ENCODE measurements at places on chromosomes 5 and 9.

- DNase-seq: peak; percentile 81
Measured at GRCh38 chr5:150582241-150583109, 58.0 kb upstream of the SYNPO start.

GRCh38 chr5:17216176-17216973 lies 1.1 kb upstream of the BASP1 start:
- no peak for DNase-seq

- DNase-seq: peak; percentile 40
Measured at GRCh38 chr9:123003466-123003865, 30.0 kb upstream of the GPR21 start.

DNA sequence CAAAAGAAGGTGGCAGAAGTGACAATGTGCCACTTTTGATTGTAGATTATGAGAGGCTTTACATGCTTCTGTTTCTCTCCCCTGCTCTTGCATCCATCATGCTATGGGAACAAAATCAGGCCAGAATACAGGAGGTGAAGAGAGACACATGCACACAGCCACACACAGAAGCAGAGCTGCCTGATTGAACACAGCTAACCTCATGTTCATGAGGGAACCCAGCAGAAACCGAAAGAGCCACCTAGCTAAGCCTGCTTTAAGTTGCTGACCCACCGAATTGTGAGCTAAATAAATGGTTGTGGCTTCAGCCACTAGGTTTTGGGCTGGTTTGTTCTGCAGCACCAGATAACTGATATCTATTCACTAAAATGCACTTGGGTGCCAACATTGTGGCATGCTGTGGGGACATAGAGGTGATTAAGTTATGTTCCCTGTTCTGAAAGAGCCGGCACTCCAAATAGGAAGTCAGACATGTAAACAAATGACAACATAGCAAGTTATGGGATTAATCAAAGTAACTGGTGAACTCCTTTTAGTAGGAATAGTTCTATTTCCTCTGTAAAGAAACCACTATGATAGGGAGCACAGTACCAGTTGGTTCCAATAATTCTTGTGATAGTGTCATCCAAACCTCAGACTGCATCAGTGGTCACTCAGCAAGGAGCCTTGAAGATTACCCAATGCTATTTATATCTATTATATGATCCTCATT lies 93.6 kb upstream of the TNC start:
- DNase-seq: peak; percentile 96

- DNase-seq: peak; percentile 60
Measured at GRCh38 chr9:8872802-8873201, 1073.2 kb upstream of the DMAC1 start.

DNA sequence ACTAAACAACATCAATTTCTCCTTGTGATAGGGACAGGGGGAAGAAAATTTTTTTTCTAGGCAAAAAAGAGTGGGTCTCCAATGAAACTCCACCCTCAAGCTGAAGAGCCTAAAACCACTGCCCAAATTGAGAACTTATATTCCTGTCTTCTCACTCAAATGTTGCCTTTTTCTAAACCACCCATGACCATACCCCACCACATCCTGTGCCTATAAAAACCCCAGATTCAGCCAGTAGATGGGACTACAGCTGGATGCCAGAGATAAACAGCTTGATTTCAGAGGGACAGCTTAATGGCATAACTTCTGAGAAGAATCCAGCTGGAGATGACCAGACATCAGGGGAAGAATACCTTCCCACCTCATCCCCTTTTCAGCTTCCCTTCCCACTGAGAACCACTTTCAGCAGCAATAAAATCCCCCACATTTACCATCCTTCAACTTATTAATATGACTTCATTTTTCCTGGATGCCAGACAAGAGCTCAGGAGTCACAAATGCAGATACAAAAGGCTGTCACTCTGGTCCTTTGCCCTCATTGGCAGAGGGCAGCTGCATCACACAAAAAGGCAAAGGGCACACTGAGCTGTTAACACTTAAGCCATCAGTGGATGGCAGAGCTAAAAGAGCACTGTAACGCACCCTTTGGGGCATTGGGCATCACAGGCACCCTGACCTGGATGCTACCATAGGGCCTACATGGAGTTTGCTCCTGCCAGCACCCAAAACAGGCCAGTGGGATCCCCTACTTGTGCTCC lies 972.5 kb upstream of the CTNND2 start:
- no peak for DNase-seq

- DNase-seq: no peak
Measured at GRCh38 chr5:171484460-171484899, 65.0 kb downstream of the FGF18 start.

DNA sequence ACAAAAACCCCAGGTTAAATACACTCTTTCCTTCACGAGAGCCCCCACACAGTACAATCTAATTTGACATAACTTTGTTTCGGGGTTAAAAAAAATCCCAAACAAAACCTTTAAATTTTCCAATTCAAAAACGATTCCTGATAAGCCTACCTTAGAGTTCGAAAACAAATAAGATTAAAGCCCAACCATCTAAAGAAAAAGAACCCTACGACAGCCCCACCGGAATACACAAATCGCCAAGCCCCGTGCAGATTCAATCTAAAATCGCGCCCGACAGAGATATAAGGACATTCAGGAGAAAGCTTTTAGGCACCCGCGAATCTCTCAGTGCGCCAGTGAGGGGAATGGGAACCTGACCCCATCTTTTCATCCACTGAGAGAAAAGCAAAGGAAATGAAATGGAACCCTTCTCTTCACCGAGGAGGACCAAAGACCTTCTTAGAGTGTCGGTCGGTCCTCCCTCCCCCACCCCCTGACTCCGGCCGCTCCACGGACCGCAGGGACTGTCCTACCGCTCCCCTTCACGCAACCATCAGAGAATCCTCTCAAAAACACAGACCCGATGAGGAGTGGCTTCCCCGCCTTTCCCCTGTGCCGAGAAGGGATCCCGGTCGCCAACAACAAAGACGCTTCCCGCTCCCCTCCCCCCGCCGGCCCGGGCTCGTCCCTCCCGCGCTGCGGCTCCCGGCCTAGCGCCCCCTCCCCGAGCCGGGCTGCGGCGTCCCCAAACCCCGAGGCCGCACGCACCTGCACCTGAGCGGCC lies 925 bp downstream of the ABHD17B start:
- DNase-seq: no peak

GRCh38 chr9:116308076-116308475 lies 154.5 kb downstream of the PAPPA start:
- no peak for DNase-seq

Measured in astrocyte (in vitro differentiated cells and primary cell).